ENCODE measurements at places on chromosomes 4 and X. TPM values are rescaled to one million over a fixed set of nuclear protein-coding genes. Genes with fewer than 3 reads are reported as not detected.
A peak's percentile ranks its signal among the peaks of the same experiment; 100 is the strongest.

DNA sequence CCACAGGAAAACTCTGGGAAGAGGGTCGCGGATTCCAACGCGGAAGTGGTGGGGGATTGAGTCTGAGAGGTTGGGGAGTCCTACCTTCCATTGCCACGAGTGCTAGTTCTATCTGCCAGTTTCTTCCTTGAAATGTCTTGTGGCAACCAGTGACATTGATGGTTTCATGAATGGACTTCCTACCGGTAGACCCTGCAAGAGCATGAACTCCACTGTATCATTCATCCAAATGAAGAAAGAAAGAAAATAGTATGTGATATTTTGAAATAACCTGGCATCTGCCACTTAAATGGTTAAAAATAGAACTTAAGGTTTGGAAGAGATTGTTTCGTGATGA, 1.1 kb upstream of the SLC10A7 start:
- no peak for DNase-seq

CASP3 gene
- total RNA-seq = 64.2 TPM

GPR143 gene
- not detected for total RNA-seq

MUC7 gene
- total RNA-seq = not detected

TXK gene
- total RNA-seq = 42.0 TPM

LRCH2 gene
- total RNA-seq = not detected

SPIN2A gene
- 0.97 TPM for total RNA-seq

GRCh38 chrX:153925739-153926551, at the start of gene ARHGAP4:
Gene ARHGAP4, minus strand, starts transcription at chrX:153926264. Its CDS starts 62 bp downstream, at chrX:153926202.
- DNase-seq = peak; percentile 46

DNA sequence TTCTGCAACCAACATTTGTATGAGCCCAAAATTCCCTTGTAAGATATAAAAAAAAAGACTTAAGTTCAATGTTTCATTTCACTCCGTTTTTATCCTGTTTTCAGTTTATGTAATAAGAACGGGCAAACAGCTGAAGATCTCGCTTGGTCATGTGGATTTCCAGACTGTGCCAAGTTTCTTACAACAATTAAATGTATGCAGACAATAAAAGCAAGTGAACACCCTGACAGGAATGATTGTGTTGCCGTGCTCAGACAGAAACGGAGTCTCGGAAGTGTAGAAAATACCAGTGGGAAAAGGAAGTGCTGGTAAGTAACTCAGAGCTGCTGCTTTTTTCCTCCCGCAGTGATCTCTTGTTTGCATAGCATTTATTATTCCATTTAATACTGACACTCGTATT, 2.8 kb downstream of the ANKRD37 start:
- DNase-seq = no peak

GRCh38 chr4:76518241-76518640, 83.2 kb downstream of the SHROOM3 start:
- no peak for DNase-seq
